ENCODE measurements at places on chromosomes 5 and 9.

DNA sequence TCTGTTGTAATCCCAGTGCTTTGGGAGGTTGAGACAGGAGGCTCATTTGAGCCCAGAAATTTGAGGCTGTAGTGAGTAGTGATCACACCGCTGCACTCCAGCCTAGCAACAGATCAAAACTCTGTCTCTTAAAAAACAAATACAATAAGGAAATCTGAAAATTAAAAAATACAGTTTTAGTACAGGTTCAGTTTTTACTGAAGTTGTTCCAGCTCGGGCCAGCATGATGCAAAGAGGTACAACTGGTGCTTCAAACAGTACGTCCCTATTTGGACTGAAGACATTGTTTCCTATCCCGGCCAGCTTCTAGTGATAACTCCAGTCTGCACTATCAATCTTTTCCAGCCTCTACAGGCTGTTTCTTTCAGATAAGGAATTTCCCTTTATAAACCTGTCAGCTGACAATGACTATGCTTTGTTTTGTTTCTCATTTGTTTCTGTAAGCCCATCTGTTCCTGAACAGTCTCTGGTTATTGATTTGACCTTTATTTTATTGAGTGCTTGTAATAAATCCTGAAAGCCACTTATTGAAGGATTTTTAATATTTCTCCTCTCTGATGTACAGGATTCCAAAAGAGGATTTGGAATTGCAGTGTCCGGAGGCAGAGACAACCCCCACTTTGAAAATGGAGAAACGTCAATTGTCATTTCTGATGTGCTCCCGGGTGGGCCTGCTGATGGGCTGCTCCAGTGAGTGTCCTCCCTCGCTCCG, 41.9 kb downstream of the TJP2 start:
- DNase-seq, result no peak

DNA sequence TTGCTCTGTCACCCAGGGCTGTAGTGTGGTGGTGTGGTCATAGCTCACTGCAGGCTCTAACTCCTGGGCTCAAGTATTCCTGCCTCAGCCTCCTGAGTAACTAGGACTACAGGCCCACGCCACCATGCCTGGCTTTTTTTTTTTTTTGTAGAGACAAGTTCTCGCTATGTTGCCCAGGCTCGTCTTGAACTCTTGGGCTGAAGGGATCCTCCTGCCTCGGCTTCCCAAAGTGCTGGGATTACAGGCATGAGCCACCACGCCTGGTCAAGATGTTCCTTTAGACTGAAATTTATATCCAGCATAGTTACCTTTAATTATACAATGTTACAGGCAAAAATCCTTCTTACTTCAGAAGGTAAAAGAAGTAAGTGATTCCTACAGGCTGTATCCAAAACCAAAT, 1.6 kb upstream of the DNAJC21 start:
- no peak for DNase-seq

DNA sequence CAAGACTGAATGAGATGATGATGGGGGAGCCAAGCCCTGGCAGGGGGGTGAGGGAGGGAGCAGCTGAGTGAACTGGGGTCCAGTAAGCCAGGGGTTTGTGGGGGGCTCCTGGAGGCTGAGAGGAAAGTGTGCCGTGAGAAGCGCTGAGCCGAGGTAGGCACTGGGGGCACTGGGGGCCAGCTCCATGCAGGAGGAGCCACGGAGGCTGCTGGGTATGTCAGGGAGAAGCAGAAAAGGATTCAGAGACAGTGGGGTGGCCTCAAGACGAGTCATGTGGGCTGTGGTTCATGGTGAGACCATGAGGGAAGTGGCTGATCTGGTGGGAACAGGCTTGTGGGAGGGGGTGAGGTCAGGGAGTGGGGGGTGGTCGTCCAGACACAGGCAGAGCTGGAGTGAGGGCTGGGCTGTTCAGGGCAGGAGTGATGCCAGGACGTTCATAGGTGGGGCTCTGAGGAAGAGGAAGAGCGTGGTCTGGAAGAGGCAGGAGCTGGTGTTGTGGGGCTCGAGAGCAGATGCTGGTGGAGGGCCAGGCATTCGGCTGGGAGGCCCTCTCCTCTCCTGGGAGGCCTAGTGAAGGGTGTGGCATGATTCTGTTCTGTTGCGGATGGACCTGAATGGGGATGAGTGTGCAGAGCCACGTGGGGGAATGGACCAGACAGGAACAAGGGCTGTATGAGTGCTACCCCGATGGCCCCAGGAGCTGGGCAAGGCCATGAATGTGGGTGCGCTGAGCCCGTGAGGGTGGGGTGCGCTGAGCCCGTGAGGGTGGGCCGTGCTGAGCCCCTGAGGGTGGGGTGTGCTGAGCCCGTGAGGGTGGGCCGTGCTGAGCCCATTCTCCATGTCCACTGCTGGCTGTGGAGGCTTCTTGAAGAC, 92.7 kb upstream of the CACNA1B start:
- no peak for DNase-seq

DNA sequence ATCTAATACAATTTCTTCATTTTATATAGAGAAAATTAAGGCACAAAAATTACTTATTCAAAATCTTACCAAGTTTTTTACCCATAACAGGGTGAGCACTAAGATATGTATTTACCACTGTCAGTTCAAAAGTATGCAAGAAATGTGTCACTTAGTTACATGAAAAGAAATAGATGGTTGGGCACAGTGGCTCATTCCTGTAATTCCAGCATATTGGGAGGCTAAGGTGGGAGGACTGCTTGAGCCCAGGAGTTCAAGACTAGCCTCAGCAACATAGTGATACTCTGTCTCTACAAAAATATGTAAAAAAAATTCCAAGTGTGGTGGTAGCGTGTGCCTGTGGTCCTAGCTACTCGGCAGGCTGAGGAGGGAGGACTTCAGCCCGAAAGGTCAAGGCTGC, 19.4 kb downstream of the YIPF5 start:
- DNase-seq, result no peak

GRCh38 chr5:57698802-57699201, 216.2 kb upstream of the ACTBL2 start:
- no peak for DNase-seq

DNA sequence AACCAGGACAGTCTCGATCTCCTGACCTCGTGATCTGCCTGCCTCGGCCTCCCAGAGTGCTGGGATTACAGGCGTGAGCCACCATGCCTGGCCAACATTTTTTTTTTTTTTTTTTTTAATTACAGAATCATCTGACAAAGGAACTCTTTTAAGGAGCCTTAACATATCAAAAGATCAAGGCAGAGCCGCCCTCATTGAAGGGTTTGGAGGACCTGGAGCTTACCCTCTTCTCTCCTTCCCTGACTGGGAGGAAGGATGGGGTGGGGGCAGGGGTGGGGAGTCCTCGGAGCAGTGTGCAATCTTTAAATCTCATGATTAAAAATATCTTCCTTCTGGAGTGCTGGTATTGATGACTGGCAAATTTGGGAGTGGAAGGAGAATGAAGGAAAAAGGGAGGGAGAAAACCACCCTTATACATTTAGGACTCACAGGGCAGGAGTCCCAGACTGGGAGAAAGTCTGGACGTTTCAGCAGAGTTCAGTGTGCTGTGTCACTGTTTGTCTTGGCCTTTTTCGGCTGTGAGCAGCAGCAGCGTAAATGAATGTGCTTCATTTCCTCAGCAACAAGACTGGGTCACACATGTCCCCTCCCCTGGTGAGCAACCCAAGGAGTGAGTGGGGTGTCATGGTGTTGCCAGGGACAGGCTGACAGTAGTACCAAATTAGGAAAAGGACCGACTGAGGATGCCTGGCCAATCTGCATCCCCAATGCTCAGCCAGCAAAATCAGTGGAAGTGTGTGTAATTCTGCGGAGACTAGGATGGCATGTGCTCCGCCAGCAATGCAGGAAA, 115.3 kb upstream of the BNC2 start:
- DNase-seq, result no peak

DNA sequence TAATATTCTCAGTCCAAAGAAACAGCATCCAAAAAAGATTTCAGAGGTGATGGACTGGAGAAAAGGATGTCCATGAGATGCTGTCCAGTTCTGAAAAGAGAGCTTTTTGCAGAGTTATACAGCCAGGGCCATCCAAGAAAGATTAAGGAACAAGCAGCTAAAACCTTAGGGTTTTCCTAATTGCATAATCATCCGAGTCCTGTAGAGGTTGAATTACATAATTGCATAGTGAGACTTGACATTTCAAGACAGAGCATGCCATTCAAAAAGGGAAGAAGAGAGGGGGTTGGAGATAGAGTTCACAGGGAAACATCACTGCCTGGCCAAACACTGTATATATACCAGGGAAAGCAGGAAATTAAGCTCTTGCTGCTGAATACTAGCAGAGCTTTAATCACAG, 1729.2 kb upstream of the WWC1 start:
- DNase-seq, result no peak

DNA sequence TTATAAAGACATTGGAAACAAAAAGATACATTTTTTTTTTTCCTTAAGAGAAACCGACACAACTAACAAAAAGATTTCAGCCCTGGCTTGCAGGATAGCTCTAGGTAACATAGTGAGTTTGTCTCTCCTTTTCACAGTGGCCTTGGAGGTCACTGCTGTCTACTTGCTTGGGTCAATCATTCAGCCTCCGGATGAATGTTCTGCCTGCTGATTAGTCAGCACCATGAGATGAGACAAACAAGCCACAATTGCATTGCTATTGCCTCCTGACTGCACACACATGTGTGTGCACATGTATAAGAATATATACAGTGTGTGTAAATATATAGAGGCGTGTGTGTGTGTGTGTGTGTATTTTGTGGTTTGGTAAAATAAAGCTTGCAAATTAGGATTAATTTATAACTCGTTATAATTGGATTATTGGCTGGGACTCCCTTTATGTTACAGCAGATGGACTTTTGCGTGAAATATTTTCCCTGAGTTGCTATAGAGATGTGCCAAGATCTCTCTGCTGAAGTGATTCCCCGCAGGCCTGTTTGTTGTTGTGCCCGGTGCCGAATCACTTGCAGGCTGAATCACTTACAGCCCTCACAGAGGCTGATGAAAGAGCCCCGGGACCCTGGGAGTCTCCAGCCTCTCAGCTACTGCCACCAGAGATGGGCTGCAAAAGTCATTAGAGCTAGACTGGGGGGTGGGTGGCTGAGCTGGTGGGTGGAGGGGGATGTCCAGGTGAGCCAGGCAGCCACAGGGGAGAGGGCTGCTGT, 161.2 kb downstream of the FGF18 start:
- DNase-seq, result no peak

GRCh38 chr5:175344331-175345195, 99.4 kb downstream of the DRD1 start:
- DNase-seq, result no peak

DNA sequence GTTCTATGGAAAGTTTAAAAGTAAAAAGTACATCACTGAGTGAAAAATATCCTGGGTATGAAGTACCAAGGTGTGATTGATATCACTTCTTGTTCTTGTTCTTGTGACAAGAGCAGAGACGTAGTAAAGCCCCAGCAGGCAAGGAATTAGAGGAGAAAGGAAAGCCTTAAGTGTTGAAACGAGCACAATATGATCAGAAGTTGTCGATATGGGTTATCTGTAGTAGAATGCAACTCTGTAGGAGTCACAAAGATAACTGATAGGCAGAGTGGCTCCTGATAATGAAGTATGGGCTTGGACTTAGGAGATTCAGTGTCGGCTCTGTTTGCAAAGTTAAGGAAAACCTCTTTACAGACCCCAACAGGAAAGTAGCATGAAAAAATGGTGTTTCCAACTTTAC, 1179.1 kb downstream of the DTWD2 start:
- DNase-seq, result no peak

- DNase-seq, result no peak
Observed at GRCh38 chr5:15334551-15335266, 165.3 kb upstream of the FBXL7 start.

GRCh38 chr5:176620333-176620981, 9.9 kb downstream of the SNCB start:
- DNase-seq, result no peak

- DNase-seq, result no peak
Observed at GRCh38 chr5:125143011-125143410, 396.6 kb upstream of the ZNF608 start.

GRCh38 chr9:105309531-105309931, 65.1 kb downstream of the SLC44A1 start:
- DNase-seq, result no peak

- no peak for DNase-seq
Observed at GRCh38 chr5:67154556-67155206, 41.9 kb downstream of the CD180 start.

DNA sequence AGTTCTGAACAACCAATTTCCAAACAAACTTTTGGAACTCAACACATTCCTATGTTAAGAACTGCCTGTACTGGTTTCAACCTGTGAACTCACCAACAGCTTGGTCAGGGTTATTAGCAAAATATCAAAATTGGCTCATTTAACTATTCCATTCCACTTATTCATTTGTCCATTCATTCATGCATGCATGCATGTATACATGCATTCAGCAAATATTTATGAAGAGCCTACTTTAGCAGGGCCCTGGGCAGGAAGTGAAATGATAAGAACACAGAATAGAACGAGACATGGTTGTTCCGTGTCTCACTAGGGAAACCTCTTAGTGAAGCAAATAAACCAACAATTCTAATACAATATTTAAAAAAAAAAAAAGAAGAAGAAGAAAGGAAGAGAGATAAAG, 107.4 kb downstream of the GLIS3 start:
- DNase-seq, result no peak

- DNase-seq, result no peak
Observed at GRCh38 chr5:56480705-56481427, 247.7 kb upstream of the ANKRD55 start.

Measured in NCI-H1105 (cell line).